ENCODE measurements at places on chromosomes 4 and X.

- DNase-seq: no peak
These were observed 13.4 kb downstream of the PJA1 start for GRCh38 chrX:69151866-69152284.

- no peak for DNase-seq
These were observed 124.4 kb downstream of the SLIT2 start for GRCh38 chr4:20376070-20376469.

- DNase-seq: no peak
These were observed 3.5 kb upstream of the EDNRA start for GRCh38 chr4:147477439-147477838.

- no peak for DNase-seq
These were observed 24.3 kb upstream of the DKK2 start for GRCh38 chr4:107060388-107060787.

GRCh38 chr4:138775890-138776289 lies 239.7 kb upstream of the NOCT start:
- DNase-seq: no peak

DNA sequence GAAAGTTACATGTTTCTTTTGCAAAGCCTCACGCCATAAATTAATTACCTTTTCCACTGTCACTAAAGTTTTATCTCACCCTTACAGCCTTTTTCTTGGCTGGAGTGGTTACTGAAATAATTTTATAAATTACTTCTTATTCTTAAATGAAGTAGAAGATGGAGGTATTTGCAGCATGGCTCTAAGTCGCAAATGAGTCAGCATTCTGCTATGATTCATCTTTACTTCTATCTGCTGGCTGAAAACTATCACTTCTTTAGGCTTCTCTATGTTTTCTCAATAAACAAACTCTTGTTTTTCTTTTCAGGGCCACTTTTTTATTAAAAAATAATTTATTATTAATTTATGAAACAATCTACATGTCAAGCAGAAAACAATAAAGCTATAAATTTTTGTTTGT lies 210.2 kb upstream of the GYPA start:
- no peak for DNase-seq

- DNase-seq: no peak
These were observed 12.2 kb upstream of the GPRIN3 start for GRCh38 chr4:89319756-89320155.

GRCh38 chr4:144181391-144181790 lies 40.9 kb upstream of the GYPA start:
- no peak for DNase-seq

GRCh38 chr4:2791518-2792395 lies 1.1 kb upstream of the SH3BP2 start:
- no peak for DNase-seq

DNA sequence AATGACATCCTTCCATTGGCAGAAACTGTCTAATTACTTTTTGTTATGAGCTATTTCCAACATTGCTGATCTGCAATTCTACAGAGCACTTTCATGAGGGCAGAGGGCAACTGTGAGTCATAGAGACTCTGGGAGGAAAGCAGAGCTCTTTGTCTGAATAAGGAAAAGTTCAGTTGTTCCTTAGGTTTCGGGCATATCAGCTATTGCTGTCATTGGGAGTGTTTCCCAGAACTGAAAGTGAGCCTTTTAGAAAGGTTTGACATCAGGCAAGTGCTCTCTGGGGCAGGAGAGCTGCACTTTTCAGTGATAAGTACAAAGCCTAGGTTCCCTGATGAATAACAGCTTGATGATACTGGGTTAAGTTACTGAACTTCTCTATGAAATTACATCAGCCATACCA lies 119.2 kb upstream of the EDNRA start:
- DNase-seq: no peak

- DNase-seq: no peak
These were observed 121.0 kb downstream of the PCDH10 start for GRCh38 chr4:133270021-133270570.

DNA sequence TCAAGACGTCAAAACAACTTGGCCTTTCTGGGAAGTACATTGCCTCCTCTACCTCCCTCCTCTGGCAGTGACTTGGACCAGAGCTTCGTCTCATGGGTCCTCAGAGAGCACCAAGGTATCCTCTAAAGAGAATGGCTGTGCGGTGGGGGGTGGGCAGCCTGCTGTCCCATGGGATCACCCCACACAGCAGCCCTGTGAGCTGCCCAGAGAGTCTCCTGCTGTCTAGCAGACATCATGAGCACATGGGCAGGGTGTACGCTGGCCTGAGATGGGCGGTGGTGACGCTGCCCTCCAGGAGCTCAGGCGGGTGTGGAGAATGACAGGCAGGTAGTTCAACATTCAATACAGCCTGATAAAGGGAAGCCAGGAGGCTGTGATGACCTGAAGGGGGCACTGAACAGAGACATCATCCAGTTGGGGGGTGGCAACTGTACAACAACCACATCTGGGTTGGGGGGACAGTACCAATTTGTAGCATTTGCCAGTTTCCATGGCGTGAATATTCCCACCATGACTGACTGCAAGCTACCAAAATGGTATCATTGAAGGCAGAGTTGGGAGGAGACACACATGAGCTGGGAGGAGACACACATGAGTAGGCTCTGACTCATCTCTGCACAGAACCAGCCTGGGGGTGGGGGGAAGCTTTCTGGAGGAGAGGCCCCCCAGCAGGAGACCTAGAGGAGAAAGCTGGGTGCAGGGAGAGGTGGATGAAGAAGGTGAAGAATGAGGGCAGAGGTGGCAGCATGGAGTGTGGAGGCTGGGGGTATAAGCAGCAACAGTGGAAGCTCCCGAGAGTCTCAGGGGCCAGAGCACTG lies 35.9 kb downstream of the C4orf50 start:
- DNase-seq: no peak

GRCh38 chr4:57040510-57040909 lies 61.8 kb downstream of the POLR2B start:
- no peak for DNase-seq

GRCh38 chr4:184934961-184935360 lies 83.3 kb upstream of the HELT start:
- DNase-seq: no peak

DNA sequence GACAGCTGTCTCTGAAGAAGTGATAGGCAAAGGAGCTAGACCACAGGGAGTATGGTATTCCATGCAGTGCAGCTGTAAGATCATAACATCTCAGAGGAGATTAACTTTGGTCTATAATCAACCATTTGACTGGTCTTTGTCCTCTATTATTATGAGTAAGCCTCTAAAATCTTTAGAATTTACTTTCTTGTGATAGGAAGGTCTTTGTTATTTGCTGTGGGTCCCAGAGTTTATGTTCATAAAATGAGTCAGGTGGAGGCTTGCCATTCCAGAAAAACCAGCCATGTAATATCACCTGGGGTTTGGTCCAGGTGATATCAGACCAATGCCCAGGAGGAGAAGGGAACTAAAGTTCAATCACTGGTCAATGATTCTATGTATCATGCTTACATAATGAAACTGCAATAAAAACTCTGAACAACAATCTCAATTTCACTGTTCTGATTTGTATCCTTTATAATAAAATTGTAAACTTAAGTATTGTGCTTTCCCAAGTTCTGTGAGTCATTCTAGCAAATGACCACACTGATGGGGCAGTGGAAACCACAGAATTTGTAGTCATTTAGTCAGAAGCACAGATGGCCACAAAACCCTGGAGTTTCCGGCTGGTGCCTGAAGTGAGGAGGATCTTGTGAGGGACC lies 239.6 kb upstream of the TRAM1L1 start:
- no peak for DNase-seq

DNA sequence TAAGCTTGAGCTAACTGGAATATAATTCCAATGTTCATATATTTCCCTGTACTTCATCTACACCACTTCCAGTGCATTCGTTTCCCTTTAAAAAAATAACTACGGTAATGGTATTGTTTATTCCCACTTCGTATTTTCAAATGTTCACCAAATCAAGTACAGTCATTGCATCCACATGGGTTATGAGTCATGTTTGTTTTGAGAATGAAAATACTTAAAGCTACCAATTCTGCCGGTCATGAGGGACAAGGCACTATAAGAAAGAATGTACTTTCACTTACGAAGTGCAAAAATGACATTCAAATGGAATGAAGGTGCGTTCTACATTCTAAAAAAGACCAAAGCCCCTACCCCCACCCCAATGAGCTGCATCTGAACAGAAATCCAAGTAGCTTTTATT lies 174.4 kb upstream of the FGF13 start:
- no peak for DNase-seq

DNA sequence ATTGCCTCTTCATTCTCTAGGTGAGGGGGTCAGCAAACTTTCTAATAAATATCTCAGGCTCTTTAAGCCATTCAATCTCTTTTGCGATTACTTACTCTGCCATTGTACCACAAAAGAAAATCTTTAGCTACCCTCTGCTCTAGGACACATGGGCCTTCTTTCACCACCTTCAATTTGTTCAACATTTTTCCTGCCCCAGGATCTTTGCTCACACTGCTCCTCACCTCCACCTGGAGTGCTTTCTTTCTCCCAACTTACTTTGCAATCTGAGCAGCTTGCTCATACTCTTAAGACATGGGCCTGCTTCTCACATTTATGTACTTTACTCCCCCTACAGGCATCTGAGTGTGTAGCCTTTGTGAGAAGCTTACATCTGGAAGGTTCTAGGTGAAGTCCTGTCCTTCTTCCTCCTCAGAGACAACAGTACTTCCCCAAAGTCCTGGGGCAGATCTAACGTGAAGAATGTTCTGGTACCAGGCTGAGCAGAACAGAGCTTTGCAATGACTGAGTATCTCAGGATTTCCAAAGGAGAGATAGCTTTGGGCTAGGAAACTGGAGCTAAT lies 55.0 kb upstream of the PRDM5 start:
- no peak for DNase-seq

GRCh38 chrX:119427024-119427794 lies 28.1 kb downstream of the SLC25A43 start:
- DNase-seq: peak; percentile 2

DNA sequence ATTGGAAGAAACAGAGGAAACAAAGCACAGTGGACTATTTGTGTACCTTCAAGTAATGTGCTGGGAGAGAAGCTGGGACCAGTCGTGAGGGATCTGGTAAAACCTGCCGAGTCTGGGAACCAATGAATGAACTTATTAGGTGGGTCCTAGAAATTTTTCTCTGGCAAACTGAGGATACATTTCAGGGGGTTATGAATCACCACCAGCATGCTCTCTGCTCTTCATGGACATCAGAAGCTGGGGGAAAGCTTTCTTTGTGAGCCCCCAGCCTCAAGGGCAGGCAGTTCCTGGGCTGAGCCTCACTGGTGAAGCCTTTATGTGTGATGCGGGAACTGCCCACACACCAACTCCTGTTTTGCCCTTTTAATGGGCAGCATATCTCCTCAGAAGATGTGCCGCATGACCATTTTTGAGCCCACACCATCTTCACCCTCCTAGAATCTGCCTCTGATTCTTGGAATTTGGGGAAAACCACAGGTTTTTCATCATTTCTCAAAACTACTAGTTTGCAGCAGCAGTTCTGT lies 95.4 kb upstream of the ENPP6 start:
- DNase-seq: no peak

GRCh38 chr4:124432500-124432899 lies 280.0 kb downstream of the ANKRD50 start:
- DNase-seq: no peak

DNA sequence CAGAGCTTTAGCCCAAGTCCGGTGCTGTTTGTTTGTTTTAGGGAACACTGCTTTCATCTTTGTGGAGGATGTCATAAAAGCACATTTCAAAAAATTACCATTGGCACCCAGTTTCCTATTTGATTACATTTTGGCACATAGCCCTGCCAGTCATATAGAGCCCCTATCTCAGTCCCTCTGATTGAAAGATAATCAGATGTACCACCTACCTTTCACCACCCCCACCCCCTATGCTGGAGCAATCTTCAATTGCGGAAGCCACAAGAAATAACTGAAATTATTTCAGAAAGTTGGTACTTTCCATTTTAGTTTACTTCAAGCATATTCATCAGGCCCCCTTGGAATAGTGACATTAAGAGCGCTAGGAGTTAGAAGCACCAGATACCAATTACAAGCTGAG lies 136.7 kb upstream of the RPL34 start:
- no peak for DNase-seq

- no peak for DNase-seq
These were observed 300.3 kb downstream of the CHIC1 start for GRCh38 chrX:73863268-73863667.

- no peak for DNase-seq
These were observed 228.1 kb downstream of the CBR4 start for GRCh38 chr4:168781926-168782325.

GRCh38 chrX:37872303-37872655 lies 24.9 kb upstream of the DYNLT3 start:
- DNase-seq: no peak

GRCh38 chrX:153336121-153336894 lies 2.4 kb downstream of the ZNF275 start:
- no peak for DNase-seq

DNA sequence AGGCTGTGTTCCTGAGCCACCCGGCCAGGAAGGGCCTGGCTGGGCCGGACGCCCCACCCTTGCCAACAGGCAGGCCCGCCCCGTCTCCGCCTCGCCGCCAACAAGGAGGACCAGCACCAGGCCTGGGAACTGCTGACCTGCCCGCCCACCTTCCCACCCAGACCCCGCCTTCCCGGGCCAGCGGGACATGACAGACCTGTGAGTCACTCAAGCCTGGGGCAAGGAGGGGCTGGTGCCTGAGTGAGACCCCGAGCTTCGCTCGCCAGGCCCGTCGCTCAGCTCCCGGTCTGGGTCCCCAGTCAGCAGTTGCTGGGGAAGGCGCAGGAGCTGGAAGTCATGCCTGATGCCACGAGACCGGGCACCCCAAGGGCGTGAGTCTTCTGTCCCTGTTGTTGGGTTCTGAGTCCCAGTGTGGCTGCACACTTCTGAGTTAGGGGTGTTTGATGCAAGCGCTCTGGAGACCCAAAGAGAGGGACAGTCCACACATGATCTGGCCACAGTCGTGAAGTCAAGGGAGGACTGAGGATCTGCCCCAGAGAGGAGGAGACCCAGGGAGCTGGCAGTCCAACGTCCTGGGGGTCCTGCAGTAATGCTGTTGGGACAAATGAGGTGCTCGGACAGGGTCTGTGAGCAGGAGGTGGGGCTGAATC lies at the start of gene DNASE1L1:
DNASE1L1 (minus strand) TSS at position 33 of the 650 bp plus-strand sequence. CDS start 3,686 bp downstream, outside the sequence.
- no peak for DNase-seq
